ENCODE measurements at places on chromosomes 12 and 14.
A peak's percentile ranks its signal among the peaks of the same experiment; 100 is the strongest.

DNA sequence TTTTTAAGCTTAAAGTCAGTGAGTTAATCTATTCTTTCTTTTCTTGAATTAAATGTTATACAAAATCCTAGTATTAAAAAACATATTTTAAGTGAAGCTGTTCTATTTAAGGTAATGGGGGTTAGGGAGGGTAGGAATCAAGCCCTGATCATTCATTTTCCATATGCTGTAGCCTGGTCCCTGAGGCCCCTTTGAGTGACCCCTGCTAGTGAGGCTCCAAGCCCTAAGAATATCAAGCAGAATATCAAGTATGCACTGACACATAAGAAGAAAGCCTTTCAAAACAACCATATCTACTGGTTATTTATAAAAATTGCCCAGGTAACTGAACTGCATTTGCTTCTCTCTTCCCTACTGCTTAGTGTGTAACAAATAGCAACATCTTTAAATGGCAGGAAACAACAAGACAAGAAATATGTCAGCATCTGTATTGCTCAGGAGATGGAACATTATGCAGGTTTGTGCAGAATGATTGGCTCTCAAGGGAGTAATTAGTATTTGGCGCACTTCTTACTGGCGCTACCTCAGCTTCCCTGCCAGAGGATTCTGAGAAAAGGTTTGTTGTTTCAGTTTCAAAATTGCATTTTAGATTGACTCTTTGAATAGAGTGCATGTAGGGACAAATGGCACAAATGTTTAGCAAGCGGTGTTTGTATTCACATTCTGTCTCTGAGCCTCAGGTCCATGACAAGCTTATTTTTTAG, 223.0 kb downstream of the DUSP6 start:
- no peak for DNase-seq

GRCh38 chr12:88398031-88398430, 182.2 kb downstream of the KITLG start:
- no peak for DNase-seq

DNA sequence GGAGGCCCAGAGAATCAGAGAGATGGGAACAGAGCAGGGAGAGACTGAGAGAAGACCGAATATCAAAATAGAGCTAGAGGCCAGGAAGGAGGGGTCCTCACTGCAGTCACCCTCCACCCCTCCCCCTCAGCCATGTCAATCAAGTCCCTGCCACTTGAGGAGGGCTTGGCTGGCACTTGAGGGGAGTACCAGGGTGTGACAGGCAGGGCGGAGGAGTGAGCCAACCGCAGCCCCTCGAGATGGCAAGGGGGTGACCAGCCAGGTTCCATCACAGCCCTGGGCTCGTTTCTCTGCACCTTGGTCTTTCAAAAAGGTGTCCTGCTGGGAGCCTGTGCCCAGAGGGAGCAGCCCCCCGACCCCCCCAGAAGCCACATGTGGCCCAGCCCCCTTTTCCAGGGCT, 4.2 kb downstream of the AQP5 start:
- DNase-seq: no peak

GRCh38 chr14:23435543-23436326, at the start of gene MYH7:
Gene MYH7 (minus strand): TSS chr14:23435660. CDS start chr14:23433732, 1,928 bp downstream.
- no peak for DNase-seq

GRCh38 chr12:96404696-96405095, 4.5 kb upstream of the CDK17 start:
- no peak for DNase-seq

DNA sequence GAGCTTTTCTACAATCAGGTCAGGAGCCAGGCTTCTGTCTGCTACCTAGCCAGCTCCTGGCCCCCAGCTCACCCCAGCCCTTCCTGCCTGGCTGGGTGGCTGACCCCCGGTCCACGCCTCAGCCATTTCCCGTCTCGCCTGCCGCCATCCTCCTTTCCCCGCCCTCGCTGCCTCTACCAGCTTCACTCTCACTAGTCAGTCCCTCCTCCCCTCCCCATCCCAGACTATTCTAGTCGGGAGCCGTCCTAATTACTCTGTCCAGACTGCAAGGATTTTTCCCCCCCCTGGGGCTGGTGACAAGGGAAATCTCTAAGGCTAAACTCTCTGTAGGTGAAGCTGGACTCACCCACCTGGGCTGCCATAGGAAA, 825 bp downstream of the DHH start:
- no peak for DNase-seq

GRCh38 chr12:116647813-116648212, 88.6 kb downstream of the MAP1LC3B2 start:
- no peak for DNase-seq

- DNase-seq: no peak
These were observed 11.7 kb upstream of the NGDN start for GRCh38 chr14:23457587-23458445.

GRCh38 chr14:100126401-100126800, 33.0 kb downstream of the DEGS2 start:
- DNase-seq: no peak

DNA sequence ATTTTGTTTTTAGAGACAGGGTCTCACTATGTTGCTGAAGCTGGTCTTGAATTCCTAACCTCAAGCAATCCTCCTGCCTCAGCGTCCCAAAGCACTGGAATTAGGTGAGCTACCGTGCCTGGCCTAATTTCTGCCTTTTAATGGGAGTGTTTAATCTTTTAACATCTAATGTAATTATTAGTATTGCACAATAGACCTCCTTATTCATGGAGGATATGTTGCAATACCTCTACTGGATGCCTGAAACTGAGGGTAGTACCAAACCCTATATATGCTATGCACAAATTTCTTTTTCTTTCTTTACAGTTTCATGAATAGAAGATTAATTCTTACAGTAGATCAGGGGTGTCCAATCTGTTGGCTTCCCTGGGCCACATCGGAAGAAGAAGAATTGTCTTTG, 47.8 kb downstream of the MYRFL start:
- no peak for DNase-seq

- DNase-seq: no peak
These were observed 41.4 kb upstream of the AMIGO2 start for GRCh38 chr12:47121146-47121545.

DNA sequence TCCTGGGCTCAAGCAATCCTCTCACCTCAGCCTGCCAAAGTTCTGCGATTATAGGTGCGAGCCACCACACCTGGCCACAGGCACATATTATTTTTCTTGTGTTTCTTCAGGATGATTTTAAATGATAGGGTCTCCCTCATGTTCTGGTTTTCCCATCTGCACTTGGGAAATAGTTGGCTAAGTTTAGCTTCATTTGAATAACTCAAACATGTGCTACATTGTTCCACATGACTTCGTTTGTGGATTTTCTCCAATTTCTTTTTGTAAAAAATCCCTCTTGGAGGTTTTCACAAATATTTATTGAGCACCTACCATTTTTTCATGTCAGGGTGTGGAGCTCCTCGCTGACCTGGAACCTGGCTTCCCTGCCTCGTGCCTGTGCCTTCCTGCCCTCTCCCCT, 55.2 kb upstream of the GNPNAT1 start:
- no peak for DNase-seq

- DNase-seq: no peak
These were observed 1.7 kb downstream of the IRAK3 start for GRCh38 chr12:66190519-66191370.

DNA sequence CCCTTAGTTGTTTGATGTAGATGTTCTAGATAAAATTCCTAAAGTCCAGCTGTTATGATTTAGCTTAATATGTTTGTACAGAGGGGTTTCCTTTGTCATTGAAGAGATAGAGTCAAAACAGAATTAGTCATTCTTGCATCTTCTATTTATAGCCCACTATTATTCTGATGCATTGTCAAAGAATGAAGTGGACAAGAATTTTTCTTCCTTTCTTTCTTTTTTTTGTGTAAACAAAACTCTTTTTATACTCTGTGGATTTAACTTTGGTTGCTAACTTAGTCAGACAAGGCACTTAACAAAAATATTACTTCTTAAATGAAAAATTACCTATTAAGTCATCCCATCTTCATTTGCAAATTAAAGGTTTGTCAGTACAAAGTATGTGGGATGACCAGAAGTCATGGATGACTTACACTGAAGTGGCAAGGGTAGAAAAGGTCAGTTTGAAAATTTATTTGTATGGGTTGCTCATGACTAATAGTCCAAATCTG, 215.6 kb upstream of the DDHD1 start:
- no peak for DNase-seq

DNA sequence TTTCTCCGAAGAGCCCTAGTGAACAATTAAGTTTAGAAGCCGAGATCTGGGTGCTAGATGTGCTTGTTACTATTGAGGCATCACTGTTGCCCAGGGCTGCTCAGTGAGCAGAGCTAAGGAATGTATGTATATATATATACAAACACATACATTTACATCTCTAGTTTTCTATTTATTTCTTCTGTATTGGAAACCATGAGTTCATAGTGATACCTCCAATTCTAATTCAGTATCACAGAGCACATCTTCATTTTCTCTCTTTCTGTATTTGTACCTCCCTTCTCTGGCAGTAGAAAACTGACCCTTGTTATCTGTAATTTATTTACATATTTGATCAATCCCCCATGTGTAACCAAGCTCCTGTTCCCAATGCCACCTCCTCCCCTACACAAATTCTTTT, 40.7 kb upstream of the FUT8 start:
- no peak for DNase-seq

GRCh38 chr14:57998766-57999165, 132.9 kb upstream of the SLC35F4 start:
- no peak for DNase-seq

DNA sequence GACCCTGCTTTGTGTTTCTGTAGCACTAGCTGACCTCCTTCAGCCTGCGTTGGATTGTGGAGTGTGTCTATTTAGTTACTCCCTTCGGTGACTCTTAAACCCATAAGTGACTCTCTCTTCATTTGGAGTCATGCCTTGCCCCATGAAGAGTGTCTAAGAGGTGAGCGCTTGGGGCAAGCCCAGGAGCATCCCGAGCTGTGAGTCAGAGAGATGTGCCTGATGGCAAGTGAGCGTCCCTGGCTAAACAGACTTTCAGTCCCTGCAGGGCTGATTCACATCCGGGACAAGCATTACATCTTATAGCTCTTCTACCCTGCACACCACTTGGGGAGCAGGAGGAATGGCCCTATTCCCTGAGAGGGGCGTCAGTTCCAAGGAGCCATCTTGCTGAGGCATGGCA, 24.3 kb upstream of the ATF1 start:
- DNase-seq: no peak

GRCh38 chr12:39237004-39237403, 205.9 kb downstream of the KIF21A start:
- no peak for DNase-seq

- no peak for DNase-seq
These were observed 37.9 kb downstream of the ISCA2 start for GRCh38 chr14:74531467-74531866.

GRCh38 chr14:104477117-104477623, 102.4 kb upstream of the C14orf180 start:
- no peak for DNase-seq

DNA sequence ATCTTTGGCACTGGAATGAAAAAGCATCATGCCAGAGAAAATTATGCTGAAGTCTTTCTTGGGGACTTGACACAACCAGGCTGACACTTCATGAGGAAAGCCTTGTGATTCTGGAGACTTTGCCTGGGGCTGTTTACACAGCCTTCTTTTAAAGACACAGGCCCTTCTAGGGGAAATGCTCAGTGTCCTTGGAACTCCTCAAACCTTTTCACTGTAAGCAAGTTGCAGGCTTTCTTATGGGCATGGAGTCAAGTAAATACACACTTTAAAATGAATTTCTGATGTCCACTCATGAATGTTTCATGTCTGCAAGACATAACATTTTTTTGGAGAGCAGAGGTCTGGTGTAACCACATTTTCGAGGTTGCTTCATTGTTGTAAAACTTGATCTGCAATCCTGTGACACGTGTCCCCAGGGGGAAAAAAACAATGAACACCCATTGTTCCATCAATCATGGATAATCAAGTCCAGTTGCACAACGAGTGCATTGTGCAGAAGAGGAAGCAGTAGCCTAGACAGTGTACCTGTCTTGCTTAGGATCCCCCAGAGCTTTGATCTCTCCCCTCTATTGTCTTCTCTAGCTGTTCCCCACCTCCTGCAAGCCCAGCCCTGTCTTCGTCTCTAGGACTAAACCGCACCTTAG, 155.1 kb upstream of the PRICKLE1 start:
- peak; percentile 60 for DNase-seq

DNA sequence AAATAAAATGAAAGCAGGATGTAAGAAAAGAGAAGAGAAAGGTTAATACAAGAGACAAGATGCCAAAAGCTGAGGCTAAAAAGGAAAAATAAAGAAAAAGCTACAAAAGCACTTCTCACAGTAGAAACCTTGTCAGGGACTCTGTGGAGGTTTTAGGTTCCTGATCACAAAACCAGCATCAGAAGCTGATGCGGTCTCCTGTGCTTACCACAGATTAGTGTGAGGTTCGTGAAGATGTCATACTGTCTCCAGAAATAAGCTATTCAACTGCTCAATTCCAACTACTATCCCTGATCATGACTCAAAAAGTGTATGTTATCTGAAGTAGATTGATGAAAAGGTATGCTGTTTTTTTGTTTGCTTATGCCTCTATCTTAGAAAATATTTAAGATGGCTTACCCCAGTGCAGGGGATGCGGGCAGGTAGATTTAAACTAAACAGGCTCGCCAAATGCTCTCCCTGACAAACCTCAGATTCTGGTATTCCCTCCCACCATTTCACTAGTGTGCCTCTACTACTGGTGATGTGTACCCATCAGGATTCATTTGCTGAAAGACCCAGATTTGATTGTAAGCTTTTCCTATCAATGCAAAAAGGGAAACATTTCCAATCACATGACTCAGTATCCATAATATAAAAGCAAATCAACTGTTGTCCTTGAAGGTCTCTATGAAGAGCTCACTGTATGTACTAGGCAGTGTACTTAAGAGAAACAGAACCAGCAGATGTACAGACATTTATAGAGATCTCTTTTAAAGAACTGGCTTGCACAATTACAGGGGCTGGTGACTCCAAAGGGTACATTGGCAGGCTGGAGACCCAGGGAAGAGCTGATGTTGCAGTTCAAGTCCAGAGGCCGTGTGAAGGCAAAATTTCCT, 169.5 kb upstream of the FOXN3 start:
- no peak for DNase-seq

- DNase-seq: no peak
These were observed 75.7 kb downstream of the LRRK2 start for GRCh38 chr12:40300490-40300889.

GRCh38 chr14:96168581-96168980, 36.1 kb upstream of the BDKRB2 start:
- DNase-seq: no peak

DNA sequence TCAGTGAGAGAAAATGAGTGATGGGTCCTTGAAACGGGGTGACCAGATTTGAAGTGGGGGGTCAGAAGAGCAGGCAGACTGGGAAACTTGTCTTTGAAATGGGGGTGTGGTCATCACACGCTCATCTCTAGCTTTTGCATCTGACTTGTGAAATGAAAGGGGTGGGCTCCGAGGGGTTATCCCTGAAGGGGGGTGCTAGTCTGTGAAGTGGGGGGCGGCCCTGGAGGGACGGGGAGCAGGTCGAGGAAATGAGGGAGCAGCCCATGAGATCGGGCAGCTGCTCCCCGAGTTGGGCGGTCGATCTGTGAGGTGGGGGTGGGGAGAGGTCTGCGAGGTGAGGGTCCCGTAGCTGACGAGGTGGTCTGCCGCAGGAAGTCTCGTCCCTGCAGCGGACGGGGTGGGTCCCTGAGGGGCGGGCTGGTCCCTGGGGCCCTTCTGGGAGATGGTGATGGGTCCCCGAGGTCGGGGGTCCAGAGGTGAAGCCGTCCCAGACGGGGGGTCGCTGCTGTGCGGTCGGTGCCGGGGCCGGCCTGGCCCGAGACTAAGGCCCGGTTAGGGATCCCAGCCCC, 542 bp downstream of the PXN start:
- DNase-seq: no peak

GRCh38 chr12:88866881-88867280, 286.6 kb upstream of the KITLG start:
- DNase-seq: no peak
